Stimulated activated CD8-positive, alpha-beta memory T cell treated with anti-CD3 and anti-CD28 coated beads, Interleukin-12 subunit alpha, Interleukin-12 subunit beta, amount 100 ng/mL, for 1 hour (primary cell): ENCODE measurements at places on chromosomes 2 and 18.

DNA sequence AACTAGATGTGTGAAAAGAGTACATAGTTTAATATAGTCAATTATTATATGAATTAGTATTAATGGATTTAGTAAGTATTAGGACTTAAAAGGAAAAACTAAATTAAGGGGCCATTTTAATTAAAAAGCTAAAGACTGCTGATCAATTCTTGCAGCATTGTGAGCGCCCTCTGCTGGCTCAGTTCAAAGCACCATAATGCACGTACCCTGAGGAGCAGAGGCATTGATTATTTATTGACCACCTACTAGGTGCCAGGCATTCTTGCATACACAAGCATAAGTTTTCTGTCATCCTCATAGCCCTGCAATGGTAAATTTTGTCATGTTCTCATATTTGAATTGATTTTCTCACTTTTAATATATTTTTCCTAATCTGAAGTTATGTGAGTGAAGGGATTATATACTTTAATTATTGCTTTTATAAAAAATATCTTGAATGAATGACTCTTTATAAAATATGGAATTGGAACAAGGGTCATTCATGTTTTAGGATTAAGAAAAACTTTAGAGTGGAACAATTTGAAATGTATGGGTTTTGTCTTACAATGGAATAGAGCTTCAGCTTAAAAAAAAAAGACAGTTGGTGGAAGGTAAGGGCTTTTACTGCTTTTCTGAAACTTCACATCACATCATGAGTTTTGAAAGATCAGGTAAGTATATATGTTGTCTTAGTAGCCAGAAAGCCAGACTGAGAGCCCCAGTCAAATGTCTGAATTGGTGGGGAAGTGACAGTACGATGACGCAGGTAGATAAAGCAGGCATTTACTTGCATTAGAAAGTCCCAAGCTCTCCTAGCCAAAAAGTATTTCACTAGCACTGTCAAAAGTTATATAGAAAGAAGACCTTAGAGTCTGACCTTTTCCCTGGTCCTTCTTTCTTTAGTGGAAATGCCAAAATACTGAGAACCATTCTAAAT lies 9.7 kb downstream of the ITGA4 start:
- peak; percentile 69 for DNase-seq

DNA sequence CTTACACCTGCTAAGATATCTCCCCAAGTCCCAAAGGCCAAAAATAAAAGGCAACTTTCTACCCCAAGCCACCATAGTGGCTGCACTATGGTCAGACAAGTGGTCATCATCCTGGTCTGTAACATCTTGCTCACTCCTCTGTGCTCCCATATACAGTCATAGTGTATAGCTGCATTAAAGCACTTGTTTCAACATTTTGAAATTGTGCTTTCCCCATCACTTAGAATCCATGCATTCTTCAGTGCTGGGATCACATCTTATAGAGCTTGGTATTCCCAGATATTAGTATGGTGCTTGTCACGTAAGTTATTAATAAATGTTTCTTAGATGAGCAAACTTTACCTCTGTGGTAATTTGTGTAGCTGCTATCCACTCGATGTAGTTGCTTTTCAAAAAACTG lies 40.4 kb upstream of the CDC42EP3 start:
- no peak for DNase-seq

DNA sequence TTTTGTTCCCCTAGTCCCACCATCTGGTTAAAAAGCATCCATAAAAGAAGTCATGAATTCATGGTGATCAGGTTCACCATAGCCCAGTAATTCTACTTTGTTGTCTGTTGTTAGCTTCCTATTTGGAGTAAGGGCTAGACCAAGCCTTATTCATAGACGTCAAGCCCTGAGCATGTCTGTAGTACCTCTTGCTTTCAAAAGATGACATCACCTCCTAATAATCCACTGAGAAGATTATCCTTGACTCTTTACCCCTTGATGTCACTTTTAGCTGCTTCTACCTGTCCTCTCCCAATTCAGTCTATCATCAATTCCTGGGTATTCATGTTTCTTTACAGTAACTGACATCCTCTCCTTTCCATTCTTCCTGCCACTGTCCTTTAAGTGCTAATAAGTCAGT lies 90.1 kb downstream of the EML6 start:
- DNase-seq = no peak

- DNase-seq = no peak
Measured at GRCh38 chr2:62415019-62415431, 91.0 kb downstream of the TMEM17 start.

DNA sequence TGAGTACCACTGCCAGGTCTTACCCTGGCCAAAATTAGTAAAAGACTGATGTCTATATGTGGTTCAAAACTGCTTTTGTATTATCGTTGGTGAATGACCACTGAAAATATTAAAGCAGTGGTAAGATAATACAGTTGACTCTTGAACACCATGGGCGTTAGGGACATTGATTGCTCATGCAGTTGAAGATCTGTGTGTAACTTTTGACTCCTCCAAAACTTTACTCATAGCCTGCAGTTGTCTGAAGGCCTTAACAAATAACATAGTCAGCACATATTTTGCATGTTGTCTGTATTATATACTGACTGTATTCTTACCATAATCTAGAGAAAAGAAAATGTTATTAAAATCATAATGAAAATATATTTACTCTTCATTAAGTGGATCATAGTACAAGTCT lies 5.8 kb upstream of the ANKRD12 start:
- no peak for DNase-seq

GRCh38 chr2:240277073-240277806 lies 136.8 kb upstream of the OTOS start:
- no peak for DNase-seq

- no peak for DNase-seq
Measured at GRCh38 chr2:8086796-8087479, 594.9 kb upstream of the ID2 start.

GRCh38 chr18:32896776-32897547 lies 124.1 kb upstream of the KLHL14 start:
- DNase-seq = no peak

- peak; percentile 13 for DNase-seq
Measured at GRCh38 chr2:117785740-117786139, 28.8 kb upstream of the DDX18 start.

DNA sequence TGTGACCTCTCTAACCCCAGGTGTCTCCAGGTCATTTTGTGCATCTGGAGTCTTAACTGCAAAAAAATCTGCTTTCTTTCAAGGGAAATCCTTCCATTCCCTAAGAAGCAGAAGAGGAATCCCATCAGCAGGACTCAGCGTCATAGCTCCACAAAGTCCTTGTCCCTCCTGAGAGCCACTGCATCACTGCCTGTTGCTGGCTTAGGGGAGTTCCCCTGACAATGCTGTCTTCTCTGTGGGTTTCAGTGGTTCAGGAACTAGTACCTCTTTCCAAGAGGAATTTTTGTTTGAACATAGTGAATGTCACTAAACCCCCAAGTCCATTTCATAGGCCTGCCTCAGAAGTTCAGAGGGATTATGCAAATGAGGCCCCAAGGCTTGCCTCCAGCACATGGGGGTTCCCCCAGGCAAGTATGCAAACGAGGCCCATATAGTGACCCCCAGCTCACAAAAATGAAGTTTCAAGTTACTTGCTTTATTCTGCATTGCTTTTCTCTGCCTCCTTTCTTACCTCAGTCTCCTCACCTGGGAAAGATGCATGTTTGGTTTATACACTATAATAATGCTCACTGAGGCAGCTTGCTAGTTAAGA lies 513.9 kb upstream of the MEX3C start:
- DNase-seq = no peak

DNA sequence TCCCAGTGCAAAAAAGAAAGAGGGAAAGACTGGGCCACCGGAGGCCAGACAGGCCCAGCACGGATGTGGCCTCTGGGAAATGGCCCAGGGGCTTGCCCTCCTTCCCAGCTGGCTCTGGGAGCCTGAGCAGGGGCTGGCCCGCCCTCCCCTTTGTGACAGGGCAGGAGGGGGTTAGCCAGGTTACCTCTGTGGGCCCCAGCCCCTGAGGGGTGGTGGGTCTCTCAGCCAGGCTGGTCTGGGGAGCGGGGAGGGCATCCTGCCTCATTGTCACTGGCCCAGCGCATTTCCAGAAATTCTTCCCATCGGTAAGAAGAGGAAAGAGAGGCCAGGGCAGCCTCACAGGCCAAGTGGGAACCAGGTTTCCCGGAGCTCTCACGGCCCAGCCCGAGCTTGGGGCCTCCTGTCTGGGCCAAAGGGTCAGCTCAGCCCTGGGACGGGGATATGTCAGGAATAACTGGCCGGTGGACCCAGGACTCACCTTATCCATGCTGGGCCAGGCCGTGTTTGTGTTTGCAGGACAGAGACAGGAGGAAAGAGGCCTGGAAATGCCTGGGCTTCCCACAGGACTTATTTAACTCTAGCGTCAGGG lies 182.2 kb downstream of the ZFP36L2 start:
- no peak for DNase-seq

GRCh38 chr18:44679914-44680272 lies 795 bp upstream of the SETBP1 start:
- DNase-seq = no peak

GRCh38 chr2:226491112-226491511 lies 308.5 kb downstream of the IRS1 start:
- no peak for DNase-seq

GRCh38 chr2:111048856-111049768 lies 71.6 kb upstream of the BCL2L11 start:
- DNase-seq = no peak

GRCh38 chr18:498931-499775 lies 1.3 kb downstream of the COLEC12 start:
- no peak for DNase-seq

- DNase-seq = no peak
Measured at GRCh38 chr2:241862093-241862492, 3.4 kb upstream of the PDCD1 start.

GRCh38 chr2:234625626-234626250 lies 128.9 kb upstream of the ARL4C start:
- no peak for DNase-seq

DNA sequence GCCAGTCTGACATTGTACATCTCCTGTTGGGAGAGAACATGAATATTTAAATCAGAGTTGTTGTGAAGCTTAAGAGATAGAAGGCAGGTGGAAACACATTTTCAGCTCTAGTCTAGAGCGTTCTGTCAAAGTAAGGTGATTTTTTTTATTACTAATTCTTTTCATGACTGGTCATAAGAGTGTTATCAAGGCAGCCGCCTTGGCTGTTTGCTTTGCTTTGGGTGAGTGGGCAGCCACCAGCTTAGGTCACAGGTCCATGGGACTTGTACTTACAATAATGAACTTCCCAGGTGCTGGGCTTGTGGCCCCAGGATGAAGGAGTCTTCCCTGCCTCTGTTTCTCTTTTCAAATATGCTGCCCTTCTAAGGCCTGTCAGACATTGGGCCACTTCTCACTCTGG lies 256.3 kb downstream of the SRBD1 start:
- no peak for DNase-seq

DNA sequence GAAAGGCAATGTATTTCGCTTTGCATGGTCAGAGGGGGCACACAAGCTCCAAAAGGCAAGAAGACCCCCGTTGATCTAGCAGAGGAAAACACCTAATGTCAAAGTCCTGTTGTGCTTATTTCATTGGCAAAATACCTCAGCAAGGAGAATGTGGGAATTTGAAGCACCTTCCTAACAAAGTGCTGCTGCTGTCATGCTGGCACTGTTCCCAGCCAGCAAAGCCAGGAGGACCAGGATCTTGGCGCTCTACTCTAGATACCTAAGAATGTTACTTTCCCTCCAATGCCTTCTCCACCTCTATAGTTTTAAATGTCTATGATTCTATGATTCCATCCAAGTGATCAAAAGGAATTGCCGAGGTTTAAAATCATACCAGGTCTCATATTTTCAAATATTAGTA lies 867.9 kb upstream of the POU3F3 start:
- no peak for DNase-seq

GRCh38 chr18:49127471-49128190 lies 176.9 kb upstream of the SMAD7 start:
- no peak for DNase-seq

GRCh38 chr18:63155169-63155852 lies 164.3 kb downstream of the BCL2 start:
- DNase-seq = peak; percentile 55

DNA sequence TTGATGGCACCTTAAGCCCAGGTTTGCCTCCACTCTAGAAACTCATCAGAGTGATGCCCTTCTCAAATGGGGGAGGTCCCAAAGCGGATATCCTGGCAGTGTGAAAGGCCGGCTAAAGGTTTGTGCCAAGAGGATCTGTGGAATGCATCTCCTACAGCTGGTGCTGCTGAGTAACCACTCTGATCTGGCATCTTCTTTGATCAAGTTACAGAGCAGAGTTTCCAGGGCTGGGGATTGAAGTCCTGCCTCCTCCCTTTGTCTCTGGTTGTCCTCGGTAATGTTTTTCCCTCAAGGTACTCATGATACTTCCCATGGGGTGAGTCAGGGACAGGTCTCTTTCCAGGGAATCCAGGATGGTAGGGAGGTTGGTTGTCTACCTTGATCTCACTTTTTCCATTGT lies 24.6 kb downstream of the PRKRA start:
- no peak for DNase-seq

- no peak for DNase-seq
Measured at GRCh38 chr2:199223791-199224190, 233.9 kb downstream of the SATB2 start.

GRCh38 chr2:199488772-199489400 lies 31.1 kb upstream of the SATB2 start:
- no peak for DNase-seq

DNA sequence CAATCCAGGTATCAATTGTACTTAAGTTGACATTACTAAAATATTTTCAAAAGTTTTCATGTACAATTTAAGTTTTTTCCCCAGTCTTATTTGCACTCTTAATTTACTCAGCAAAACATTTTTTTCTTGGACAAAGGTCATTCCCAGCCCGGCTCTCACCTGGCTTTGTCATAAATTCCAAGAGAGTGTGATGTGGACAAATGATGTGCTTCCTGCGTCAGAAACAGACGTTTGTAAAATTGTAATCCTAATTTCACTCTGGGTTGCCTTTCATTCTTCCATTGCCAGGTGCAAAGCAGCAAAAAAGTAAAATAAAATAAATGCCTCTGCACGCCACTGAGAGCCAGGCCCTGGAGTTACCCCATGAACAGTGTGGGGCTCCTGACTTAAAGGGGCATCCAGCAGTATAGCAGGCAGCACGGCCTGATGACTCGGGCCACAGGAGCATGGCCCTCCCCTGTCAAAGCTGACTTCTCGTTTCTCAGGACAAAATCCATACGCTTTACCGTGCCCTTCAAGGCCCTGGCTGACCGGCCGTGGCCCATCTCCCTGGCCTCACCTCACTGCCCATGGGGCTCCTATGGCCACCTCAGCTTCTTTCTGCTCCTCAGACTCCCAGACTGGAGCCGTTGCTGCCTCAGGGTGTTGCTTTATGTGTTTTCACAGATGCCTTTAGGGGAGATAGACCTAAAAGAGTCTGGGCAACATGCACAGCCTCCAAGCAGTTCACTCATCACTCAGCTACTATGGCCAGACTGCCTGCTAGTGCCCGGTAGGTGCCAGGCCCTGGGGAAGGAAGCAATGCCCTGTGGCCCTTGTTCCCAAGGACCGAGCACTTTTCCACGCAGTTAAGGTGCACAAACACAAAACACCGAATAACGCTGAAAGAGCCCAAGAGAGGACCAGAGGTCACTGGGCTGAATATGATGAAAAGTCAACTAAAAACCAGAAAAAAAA lies 7.6 kb upstream of the TMEM185B start:
- no peak for DNase-seq
